ENCODE measurements at places on chromosomes 7 and 10. TPM values are rescaled to one million over a fixed set of nuclear protein-coding genes. Genes with fewer than 3 reads are reported as not detected.

CARD11 gene
- 104 TPM for total RNA-seq

GIMAP6 gene
- 213 TPM for total RNA-seq

PRXL2A gene
- 10.2 TPM for total RNA-seq

GIMAP7 gene
- total RNA-seq = 369 TPM

C10orf53 gene
- total RNA-seq = not detected

NACAD gene
- 0.16 TPM for total RNA-seq

SRRM3 gene
- total RNA-seq = not detected

VWDE gene
- total RNA-seq = 3.5 TPM

- no peak for DNase-seq
These were observed 191.5 kb downstream of the DIP2C start for GRCh38 chr10:497898-498451.

- DNase-seq = no peak
These were observed 42.4 kb upstream of the NANOS1 start for GRCh38 chr10:118986815-118987790.

DNA sequence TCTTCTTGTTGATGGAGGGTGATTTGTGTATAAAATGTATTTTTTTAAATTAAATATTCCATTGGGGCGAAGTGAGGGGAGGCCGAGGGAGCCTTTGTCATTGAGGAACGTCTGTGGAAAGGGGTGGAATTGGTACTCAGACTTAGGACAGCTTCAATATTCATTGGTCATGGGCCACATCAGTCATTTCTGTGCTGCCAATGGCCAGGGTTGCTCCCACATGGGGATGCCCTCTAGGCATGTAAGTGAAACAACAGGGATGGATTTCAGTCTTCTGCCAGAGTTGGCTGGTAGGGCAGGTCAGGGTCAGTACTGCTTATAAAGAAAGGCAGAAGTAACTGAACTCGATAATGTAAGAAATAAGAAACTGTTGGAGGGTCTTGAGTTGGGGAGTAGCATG, 47.2 kb downstream of the NEURL1 start:
- DNase-seq = no peak

GRCh38 chr7:83581667-83582435, 67.1 kb downstream of the SEMA3E start:
- DNase-seq = no peak

- no peak for DNase-seq
These were observed 46.4 kb upstream of the MKRN1 start for GRCh38 chr7:140525743-140526142.

DNA sequence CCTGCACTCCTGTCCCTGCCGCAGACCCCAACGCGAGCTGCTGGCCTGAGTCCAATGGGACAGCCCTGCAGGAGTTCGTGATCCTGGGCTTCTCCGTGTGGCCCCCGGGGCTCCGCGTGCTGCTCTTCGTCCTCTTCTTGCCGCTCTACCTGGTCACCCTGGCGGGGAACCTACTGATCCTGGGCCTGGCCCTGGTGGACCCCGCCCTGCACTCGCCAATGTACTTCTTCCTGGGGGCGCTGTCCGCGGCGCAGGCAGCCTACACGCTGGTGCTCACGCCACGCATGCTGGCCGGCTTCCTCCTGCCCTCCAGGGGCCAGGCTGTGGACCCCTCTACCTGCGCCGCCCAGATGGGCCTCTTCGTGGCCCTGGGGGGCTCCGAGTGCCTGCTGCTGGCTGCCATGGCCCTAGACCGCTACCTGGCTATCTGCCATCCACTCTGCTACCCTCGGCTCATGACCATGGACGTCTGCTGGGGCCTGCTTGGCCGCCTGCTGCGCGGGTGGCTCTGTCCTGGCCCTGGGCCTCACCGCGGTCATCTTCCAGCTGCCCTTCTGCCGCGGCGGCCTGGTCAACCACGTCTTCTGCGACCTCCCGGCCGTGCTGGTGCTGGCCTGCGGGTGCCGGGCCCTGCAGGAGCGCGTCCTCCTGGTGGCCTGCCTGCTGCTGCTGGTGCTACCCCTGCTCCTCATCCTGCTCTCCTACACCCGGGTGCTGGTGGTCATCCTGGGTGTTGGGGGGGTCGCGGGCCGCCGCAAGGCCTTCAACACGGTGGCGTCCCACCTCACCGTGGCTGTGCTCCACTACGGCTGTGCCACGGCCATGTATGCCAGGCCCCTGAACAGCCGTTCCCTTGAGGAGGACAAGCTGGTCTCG, 71.7 kb downstream of the RBAK start:
- no peak for DNase-seq

DNA sequence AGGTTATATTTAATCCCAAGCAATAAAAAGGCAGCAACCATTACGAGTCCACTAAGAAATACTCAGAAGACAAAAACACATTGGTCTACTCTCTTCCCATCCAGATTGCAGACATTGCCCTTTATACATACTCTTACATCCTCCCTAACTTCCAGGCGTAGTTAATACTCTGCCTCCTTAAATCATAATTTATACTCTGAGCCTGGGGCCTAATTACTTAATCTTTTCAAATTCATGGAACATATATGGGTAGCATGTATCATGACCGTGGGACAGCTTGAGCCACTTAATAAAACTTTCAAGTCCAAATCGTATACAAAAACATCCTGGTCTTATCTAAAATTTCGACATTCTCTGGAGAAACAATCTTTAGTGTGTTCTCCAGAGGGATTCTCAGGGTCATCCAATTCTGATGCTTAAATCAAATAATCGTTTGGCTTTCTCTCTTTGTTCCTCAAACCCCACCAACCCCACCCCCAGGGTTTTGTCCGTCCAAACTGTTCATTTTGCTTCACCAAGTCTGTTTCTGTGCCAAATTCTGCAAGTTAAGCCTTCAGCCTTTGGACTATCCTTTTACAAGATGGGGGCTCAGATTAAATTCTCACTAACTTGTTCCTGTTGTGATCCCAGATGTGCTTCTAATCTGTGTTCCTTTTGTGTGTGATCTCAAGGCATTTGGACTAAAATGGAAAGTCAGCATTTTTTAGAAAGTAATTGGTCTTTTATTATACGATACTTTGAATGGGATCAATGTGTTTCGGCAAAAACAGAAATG, 86.4 kb downstream of the ADAM12 start:
- DNase-seq = no peak

GRCh38 chr7:78159545-78159944, 361.0 kb downstream of the PHTF2 start:
- no peak for DNase-seq

DNA sequence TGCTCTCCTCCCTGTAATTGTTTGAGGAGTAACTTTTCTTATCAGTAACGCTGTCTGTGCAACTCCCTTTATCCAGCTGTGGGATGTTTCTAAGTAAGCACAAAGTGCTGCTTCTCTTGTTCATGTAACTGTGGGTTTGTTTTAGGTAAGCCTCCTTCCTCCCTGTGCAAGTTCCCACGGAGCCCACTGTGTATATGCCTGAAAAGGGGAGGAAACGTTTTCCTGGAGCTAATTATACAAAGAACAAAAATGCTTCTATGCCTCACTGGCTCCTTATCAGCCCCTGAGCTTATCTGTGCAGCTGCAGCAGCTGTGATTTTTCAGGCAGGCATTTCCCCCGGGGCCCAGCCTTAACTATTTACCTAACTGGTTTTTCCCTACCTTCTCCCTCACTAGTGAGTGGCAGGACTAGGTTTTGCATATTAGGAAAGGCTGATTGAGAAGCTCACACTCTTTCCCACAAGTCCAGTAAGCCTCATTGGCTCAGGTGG, 593.4 kb upstream of the GHITM start:
- DNase-seq = no peak

- DNase-seq = no peak
These were observed 1.6 kb downstream of the PRKG1 start for GRCh38 chr10:51075873-51076229.

- DNase-seq = no peak
These were observed 58.6 kb upstream of the CDK1 start for GRCh38 chr10:60719721-60720120.

DNA sequence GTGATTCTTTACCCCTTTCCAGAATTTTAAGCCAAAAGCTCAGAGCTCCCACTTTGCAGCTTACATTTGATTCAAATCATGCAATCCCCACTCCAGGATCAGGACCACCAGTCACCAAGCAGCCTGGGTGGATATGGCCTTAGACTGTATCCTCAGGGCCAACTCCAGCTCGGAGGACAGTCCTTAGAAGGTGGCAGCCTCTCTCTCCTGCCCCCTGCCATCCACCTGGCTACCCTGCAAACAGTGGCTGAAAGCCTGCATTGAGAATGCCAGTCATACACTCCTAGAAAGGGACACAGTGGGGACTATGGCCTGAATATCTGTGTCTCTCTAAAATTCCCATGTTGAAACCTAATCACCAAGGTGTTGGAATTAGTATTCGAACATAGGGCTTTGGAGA, 50.0 kb upstream of the KCNMA1 start:
- no peak for DNase-seq

DNA sequence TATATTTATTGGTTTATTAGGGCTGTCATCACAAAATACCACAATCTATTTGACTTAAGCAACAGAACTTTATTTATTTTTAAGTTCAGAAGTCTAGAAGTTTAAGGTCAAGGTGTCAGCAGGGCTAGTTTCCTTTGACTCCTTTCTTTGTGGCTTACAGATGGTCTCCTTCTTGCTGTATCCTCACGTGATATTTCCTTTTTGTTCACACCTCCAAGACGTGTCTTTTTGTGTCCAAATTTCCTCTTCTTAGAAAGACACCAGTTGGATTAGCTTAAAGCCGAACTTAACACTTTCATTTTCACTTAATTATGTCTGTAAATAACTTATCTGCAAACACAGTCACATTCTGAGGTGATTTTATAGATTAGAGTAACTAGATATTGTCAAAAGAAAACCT, 631.4 kb upstream of the POT1 start:
- no peak for DNase-seq

- no peak for DNase-seq
These were observed 386.9 kb upstream of the CELF2 start for GRCh38 chr10:10630782-10631181.

DNA sequence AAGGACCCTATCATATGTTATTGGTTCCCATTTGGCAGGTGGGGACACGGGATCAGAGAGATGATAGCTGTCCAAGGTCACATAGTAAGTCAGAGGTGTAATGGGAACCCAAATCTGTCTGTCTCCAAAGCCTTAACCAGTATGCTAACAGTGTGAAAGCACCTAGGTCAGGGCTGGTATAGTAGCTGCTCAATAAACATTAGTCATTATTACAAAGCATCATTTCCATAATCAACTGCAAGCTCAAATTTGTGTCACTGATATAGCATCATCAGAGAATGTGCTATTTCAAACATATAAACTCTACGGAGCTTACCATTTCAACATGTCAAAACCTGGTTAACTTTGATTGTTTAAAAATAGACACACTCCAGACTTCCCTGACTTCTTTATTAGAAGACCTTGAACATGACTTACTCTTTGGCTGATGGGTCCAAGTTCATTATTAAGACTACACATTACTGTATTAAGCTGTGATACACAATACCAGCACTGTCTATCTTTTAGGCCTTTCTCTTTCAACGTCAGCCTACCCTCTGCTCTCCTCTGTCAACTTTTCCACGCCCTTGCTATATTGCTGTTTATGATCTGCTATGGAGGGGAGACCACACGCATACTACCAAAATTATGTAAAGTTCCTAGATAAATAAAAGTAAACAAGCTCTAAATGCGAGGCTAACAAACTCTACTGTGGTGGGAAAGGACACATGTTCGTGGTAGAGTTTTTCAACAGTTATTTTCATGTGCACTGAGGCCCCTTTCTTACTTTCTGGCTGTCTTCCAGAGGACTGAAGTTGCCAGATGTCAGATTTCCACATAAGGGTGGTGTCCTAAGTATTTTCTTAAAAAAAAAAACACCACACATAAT, 33.6 kb downstream of the DNMBP start:
- DNase-seq = no peak

- DNase-seq = no peak
These were observed 50.0 kb downstream of the ABCC2 start for GRCh38 chr10:99832439-99832838.

DNA sequence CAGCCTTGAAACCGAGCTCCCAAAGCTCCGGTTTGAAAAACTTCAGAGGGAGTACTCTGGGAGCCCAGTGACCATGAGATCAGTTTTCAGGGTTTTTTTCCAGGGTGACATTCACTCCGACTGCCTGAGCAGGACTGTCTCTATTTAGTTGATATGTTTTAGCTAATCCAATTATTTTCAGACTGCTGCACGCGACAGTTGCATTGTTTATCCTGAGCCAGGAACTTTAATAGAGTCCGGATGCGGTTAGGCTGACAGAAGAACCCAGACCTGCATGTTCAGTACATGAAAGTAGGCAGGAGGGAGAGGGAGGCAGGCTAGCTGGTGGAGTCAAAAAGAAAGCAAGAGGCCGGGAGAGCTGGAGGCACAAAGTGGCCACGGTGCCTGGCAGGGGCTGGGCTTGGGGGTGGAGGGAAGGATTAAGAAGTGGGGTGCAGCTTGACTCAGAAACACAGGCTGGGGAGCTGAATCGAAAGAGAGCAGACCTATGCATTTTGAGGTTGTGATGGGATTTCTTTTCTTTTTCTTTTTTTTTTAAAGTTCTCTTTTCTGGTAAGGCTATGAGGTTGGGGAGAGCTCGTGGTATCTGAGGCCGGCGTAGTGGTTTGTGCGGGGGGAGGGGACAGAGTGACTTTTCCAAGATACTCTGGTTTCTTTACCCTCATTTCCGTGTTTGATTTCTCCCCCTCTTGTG, 5.7 kb downstream of the GATA3 start:
- DNase-seq = peak; percentile 69

DNA sequence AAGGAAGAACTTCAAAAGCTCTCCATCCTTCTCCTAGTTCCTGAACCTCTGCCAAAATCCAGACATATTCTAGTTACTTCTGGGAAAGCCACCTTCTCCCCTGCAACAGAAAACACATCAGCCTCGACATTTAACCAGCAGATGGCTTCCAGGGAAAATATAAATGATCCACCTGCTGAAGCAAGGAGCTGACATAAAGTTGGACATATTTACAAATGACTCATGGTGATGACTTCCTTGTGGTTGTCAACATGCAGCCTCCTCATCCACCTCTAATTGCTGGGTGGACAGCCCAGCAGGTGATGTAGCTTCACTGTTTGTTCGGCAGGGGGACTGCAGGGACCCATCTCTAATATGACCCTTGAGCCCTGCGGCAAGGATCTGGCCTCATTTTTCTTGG, 266.0 kb downstream of the C7orf25 start:
- no peak for DNase-seq

DNA sequence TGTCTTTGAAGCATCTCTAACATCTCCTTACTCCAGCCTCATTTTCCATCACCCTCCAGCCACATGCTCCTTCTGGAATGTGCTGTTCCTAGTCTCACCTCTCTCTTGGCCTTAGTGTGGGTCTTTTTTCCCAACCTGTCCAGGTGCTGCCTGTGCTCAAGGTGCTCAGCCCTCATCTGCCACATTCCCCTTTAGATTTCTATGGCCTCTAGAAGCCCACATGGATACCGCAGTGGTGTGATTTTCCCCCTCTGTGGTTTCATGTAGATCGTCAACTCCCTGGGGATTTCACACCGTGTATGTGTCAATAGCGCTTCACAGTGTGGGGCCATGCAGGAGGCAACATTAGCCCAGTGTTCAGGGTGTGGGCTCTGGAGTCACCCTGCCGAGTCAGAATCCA, 32.5 kb downstream of the BMPER start:
- no peak for DNase-seq

GRCh38 chr10:16521311-16522016, at the start of gene C1QL3:
TSS of gene C1QL3 (minus strand) at chr10:16521879. CDS start at chr10:16521065, 814 bp downstream.
- no peak for DNase-seq
